ENCODE measurements at places on chromosomes 4 and X.

- peak; percentile 52 for DNase-seq
These were observed 74.2 kb downstream of the FREM3 start for GRCh38 chr4:143626134-143626911.

DNA sequence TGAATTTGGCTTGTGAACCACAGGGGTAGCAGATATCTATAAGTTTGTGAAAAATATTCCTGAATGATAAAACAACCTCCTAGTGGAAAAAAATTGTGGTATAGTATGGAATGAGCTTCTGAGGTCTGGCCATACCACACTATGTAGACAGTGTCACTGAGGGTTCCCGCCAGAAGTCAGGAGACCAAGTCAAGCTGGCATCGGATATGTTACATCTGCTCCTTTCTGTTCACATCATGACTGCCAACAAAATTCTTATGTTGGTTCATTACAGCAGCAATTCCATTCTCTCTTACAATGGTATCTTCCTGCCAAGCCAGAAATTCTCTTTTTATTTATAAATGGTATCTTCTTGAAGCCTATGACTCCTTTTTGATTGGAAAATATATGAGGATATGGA lies 273.0 kb downstream of the PPP3CA start:
- peak; percentile 6 for DNase-seq

DNA sequence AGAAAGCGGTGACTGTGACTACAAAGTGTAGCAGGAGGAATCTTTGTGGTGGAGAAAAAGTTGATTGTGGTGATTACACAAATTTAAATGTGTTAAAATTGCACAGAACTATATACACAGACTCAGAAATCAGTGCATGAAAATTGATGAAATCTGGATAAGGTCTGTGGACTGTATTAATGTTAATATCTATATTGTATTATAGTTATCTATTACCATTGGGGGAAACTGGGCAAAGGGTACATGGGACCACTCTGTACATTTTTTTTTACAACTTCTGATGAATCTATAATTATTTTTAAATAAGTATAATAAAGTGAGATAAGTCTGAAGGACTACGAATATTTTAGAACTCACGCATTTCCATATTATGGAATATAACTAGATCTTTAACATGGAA lies 1.8 kb upstream of the JADE3 start:
- no peak for DNase-seq

- DNase-seq = peak; percentile 35
These were observed 42.6 kb downstream of the ADGRA3 start for GRCh38 chr4:22473268-22473667.

- peak; percentile 91 for DNase-seq
These were observed 38.8 kb downstream of the MSN start for GRCh38 chrX:65706041-65706828.

- no peak for DNase-seq
These were observed 42.0 kb upstream of the BMPR1B start for GRCh38 chr4:94715726-94716125.

- DNase-seq = no peak
These were observed 183.6 kb downstream of the AFAP1 start for GRCh38 chr4:7756071-7756470.

- DNase-seq = no peak
These were observed 94.2 kb upstream of the NKX1-1 start for GRCh38 chr4:1500231-1500965.

DNA sequence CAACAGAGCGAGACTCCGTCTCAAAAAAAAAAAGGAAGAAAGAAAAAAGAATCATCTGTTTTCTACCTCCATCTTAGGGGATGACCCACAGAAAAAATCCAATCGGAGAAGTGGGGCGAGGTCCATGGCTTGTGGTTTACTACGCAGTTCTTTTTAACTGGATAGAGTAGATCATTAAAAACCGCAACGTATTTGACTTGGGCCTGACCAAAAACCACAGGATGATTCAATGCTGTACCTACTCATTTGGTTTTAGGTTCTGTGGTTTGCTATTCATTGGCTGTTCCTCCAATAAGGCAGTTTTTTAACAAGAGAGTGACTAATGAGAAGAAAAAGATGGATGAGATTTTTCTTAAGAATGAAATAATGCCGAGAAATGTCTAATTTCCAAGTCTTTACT lies 83.7 kb downstream of the FREM3 start:
- DNase-seq = peak; percentile 52

DNA sequence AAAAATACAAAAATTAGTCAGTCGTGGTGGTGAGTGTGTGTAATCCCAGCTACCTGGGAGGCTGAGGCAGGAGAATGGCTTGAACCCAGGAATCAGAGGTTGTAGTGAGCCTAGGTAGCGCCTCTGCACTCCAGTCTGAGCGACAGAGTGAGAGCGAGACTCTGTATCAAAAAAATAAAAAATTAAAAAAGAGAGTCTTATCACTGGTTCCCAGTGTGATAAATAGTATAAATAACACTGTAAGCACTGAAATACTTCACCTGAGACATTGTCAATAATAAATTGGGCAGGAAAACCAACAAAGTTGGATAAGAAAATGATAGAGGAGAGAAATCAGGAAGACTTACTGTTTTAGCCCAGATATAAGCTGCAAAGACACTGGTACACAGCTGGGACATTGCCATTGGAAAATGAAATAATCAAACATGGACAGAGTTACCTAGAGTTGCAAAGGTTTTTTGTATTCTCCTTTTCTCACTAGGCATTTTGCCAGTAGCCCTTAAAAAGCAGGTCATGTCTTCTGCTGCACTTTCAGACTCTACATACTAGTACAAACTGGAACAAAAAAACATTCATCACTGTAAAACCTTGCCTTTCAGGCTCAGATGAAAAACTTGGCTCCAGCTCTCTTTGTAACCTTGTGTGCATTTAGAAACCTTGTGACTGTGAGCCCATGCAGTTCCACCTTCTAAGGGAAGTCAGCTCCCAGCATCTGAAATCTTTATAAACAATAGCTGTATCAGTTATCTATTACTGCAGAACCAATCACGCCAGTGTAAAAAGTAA lies 55.0 kb upstream of the PPP1R2C start:
- no peak for DNase-seq

- no peak for DNase-seq
These were observed 10.9 kb upstream of the DDX3X start for GRCh38 chrX:41322821-41323603.

DNA sequence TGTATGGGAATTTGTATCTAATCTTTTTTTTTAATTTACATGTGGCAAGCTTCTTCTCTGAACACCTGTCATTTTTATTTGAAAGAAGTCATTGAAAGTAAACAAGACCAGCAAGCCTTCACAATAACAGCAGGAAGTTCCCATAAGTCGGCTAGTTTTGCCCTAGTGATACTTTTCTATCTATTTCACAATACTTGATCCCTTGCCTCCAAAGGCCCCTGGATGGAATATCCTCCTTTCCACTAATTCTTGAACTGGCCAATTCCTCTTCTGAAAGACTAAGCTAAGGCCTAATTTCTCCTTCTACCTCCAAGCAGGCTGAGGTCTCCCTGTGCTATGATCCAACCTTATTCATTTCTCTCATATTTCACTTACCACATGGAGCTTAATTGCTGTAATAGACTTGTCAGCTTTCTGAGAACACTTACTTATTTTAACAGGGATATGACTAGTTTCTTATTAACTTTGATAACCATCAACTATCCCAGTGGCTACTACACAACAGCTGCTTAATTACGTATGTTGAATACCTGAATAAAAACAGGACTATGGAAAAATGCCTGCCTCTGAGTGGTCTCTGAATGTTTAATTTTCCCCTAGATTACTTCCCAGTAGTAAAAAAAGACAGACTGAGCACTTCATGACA lies 194.2 kb downstream of the MAD2L1 start:
- DNase-seq = no peak

- DNase-seq = peak; percentile 29
These were observed 178.3 kb downstream of the MAPK10 start for GRCh38 chr4:86181585-86181984.

DNA sequence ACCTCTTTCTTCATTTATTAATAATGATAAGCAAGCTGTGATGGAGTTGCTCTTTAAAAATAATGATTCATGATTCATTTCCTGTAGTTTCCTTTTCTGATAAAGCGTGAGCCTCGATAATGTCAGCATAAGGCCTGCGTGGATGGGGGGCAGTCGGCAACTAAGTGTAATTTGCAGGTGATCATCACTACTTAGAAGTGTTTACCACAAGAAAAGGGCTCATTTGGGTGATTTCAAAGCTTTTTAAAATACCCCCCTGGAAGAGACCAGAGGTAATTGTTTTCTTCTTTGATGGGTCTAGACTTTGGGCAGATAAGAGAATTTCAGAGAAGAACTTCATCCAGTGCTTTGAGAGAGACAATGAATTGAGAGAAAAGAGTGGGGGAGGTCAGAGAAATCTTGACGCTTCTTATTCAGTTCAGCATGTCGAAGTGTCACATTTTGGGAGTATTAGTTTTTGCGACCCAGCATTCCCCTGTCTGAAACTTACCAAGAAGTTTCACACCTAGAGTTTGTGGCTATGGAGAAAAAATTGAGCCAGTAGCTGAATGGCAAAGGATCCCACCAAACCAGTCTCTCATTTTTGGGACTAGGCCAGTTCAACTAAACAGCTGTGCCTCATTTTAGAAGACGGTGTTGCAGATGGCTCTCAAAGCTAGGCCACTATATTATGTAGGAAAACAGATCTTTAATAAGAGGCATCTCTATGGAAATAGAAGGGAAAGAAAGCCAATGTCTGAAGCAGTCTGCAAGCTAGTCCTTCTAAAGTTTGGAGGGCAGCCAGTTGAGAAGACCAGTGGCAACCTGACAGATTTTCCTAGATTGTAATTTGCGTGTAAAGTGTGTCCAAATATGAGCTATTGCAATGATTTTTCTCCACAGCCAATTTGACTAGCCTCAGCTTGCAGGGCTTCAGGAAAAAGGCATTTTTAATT lies 171.0 kb upstream of the PPP1R2C start:
- DNase-seq = no peak

- DNase-seq = no peak
These were observed 195.4 kb downstream of the SOWAHB start for GRCh38 chr4:76702440-76703122.

- DNase-seq = no peak
These were observed 1336.3 kb upstream of the AGA start for GRCh38 chr4:178778496-178778895.

DNA sequence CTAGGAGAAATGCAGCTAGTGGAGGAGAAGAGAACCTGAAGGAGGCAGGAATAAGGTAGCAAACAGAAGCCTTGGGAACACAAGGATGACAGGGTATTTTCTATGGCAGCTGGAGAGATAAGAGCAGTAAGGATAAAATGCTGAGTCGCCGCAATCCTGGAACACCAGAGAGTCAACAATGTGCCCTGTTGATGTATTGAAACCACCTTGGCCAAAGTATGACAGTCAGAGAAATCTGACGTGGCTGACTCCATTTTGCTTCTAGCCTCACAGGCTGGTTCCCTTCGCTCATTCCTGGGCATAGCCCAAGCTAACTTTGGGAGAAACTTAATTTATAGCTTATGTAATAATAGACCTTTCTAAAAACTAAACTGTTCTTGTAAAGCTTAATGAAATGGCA lies 56.6 kb upstream of the C4orf54 start:
- no peak for DNase-seq

- DNase-seq = peak; percentile 24
These were observed 10.0 kb upstream of the LNX1 start for GRCh38 chr4:53601251-53601764.

DNA sequence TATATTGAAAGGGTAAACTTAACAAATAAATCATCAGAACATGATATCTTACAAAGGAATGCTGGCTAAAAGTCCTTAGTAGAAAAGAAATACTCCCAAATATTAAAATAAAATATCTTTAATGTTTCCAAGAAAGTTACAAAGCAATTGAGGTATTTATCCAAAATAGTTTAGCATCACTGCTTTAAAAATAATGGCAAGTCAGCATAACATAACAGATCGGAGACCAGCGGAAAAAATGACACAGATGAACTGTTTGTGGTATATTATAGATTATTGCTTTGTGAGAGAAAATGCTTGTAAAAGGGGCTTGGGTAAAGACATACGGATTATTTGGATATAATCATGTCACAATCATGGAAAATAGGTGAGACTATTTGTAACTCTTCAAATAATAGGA lies 168.5 kb upstream of the TEX13C start:
- DNase-seq = no peak

GRCh38 chr4:120754590-120754989 lies 167.9 kb downstream of the PRDM5 start:
- DNase-seq = no peak

DNA sequence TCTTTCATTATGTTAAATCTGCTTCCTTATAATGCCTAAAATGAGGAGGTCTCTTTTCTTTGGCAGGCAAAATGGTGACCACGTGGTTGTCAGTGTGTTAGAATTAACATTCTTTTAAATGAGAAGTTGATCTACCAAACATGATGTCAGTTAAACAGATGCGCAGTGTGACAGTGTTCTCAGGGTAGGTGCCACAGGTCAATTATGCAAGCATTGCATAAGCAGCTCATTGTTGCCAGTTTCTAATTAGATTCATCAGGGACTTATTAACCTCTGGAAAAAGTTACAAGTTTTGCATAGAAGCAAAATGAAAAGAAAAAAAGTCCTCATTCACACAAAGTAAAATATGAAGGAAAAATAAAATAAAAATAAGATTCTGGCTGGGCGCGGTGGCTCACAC lies 324.1 kb upstream of the GALNT7 start:
- DNase-seq = no peak

DNA sequence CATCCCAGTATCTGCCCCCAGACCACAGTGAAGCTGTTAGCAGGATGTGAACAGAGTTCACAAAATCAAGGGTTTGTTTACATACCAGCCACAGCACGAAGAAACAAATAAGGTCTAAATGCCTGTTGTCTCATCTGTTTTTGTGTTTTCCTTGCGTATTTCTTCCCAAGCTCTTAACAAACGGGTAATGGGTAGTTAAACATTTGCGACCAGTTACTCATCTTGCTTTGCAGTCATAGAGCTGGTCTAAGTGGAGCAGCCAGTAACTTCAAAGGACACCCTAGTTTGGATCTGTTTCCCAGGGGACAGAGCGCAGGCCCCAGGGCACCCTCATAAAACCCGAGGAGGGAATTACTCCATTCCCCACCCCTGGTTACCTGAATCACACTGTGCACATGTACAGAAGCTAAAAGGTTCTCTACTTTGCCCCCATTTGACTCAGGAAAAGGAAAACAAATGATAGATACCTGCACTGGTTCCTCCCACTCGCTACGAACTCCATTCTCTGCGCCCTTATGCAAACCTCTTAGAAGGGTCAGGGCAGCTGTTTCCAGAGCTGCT lies 68.8 kb downstream of the MAML3 start:
- DNase-seq = peak; percentile 54

GRCh38 chr4:58188316-58188715 lies 1078.1 kb upstream of the IGFBP7 start:
- DNase-seq = no peak

DNA sequence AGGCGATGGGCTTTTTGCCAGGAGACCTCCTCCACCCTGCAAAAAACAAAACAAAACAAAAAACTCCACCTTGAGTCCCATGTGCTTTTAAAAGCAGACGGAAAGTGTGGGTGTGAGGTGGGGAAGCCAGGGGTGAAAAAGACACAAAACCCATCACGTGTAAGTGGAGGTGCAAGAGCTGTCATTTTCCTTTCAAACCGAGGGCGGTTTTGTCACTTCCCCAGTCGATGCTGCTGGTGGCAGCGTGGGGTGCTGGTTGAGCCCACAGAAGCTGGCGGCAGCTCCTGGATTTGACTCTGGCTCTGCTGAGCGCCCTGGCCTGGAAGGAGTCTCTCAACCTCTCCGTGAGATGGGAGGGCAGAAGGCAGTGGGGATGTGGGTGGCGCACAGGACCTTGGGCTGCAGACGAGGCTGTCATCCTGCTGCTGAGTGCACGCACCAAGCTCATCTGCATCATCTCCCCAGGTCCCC lies 110.0 kb downstream of the PSAPL1 start:
- no peak for DNase-seq

Measured in EH (cell line).